Epithelial cell of proximal tubule (primary cell): ENCODE measurements at places on chromosomes 1 and 21. TPM values are rescaled to one million over a fixed set of nuclear protein-coding genes. Genes with fewer than 3 reads are reported as not detected.
A peak's percentile ranks its signal among the peaks of the same experiment; 100 is the strongest.

Gene AMY2B
- 0.65 and 2.9 TPM in 2 replicates for total RNA-seq

Gene CSF3R
- not detected in 2 replicates for total RNA-seq

Gene EDARADD
- 1.1 and 3.3 TPM in 2 replicates for total RNA-seq

Gene BNIPL
- total RNA-seq: 0.14 TPM in 1 of 2 replicates, not detected in the other

Gene ST6GALNAC5
- total RNA-seq: 1.3 and 1.4 TPM in 2 replicates

- no peak for DNase-seq
Observed at GRCh38 chr1:14852291-14852690, 253.8 kb downstream of the KAZN start.

DNA sequence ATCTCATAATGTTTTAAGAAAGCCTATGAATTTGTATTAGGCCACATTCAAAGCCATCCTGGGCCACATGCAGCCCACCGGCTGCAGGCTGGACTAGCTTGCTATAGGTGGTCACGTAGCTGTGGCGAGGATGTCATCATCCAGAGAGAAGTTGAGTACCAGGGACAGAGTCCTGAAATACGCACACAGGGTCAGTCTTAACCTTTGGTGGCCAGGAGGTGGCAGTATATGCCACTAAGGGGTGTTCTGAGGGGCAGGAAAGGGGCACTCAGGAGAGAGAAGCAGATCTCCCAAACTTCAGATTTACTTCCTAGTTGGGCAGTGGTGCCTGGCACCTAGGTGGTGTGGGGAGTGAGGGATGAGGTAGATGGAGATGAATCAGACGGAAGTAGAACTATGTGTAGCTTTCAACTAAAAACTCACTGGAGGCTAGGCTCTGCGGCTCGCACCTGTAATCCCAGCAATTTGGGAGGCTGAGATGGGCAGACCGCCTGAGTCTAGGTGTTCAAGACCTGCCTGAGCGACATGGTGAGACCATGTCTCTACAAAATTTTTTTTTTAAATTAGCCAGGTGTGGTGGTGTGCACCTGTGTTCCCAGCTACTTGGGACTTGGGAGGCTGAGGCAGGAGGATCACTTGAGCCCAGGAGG lies 16.3 kb upstream of the CDK18 start:
- no peak for DNase-seq

DNA sequence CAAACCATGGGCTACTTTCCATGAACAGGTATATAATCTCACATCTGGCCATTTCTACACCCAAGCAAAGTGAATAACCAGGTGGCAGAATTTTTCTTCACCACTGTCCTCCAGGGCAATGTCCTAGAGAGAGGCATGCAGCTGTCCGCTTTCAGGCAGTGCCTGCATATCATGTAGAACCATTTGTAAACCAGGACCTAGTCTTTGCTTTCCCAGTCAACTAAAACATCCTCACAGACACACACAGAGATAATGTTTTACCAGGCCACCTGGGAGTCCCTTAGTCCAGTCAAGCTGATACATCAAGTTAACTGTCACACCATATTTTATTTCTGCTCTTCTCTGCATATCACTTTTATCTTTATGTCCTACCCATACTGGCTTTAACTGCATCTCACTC lies 26.2 kb downstream of the TNFSF18 start:
- DNase-seq: no peak

DNA sequence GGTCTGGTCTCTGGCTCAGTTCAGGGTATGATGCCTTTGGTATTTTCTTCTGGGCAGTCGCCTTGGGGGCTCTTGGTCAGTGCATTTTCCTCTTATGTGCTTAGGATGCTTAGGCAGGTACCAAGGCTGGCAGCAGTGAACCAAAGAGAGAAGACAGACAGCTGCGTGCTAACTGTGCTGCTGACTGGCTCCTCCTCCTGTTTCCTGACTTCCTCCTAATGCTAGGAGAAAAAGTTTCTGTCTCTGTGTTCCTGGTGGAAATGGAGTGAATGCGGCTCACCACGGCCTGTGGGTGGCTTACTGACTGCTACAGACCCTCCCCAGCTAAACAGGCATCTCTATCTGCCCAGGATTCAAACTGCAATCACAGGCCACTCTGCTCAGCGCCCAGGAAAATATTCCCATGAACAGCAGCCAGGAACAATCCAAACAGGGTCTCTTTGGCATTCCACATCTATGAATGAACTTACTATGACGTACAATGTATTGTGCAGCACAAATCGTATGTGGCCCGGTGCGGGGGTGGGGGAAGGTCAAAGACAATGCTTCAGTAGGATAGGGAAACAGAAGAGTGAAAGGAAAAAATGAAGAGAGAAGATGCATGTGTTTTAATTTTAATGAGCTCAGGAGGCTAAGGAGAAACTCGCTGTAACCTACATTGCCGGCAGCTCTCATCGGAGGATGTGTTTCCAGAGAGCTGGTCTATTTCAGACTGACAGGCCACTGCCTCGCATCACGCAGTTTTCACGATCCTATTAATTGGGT lies 2.8 kb downstream of the ABCG1 start:
- no peak for DNase-seq

- DNase-seq: no peak
Observed at GRCh38 chr1:180927348-180927747, 14.7 kb downstream of the KIAA1614 start.

DNA sequence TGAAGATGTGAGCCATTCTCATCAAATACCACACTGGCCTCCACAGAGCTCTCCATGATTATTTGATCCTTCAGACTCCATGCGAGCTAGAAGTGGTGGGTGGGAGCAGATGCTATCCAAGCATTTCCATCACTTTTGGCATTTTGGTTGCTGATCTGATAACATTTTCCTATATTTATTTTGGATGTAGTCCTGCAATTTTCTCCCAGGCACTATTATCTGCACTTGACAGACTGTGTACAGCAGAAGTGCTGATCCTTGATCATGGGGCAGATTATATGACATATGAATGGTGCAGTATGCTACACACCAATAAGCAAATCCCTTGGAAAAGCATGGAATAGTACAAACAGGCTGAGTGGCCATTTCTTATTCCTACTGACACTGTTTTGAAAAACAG lies 167.6 kb upstream of the LRRC7 start:
- DNase-seq: no peak

- no peak for DNase-seq
Observed at GRCh38 chr1:26182383-26182696, 5.0 kb downstream of the CNKSR1 start.

- DNase-seq: no peak
Observed at GRCh38 chr1:3459051-3459908, 4.8 kb downstream of the ARHGEF16 start.

- DNase-seq: no peak
Observed at GRCh38 chr1:9429342-9429711, 109.9 kb upstream of the SLC25A33 start.

- DNase-seq: no peak
Observed at GRCh38 chr1:154440036-154440804, 35.1 kb downstream of the IL6R start.

DNA sequence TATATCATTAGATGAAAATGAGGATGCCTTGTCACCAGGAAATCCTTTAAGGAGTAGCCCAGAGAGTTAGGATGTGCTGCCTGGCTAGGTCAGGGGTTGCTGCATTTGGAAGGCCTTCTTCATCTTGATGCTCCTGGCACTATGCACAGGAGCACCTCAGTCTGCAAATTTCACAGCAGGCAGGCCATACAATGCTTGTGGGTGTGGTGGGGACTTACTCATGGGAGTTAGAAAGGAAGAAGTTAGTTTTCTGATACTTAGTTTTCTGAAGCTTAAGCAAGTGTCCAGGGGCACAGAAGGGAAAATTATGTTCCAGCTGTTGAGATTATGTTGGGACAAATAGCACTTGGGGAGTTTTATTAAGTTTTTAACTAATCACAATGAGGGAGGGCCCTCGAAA lies 11.4 kb downstream of the HLX start:
- DNase-seq: no peak

DNA sequence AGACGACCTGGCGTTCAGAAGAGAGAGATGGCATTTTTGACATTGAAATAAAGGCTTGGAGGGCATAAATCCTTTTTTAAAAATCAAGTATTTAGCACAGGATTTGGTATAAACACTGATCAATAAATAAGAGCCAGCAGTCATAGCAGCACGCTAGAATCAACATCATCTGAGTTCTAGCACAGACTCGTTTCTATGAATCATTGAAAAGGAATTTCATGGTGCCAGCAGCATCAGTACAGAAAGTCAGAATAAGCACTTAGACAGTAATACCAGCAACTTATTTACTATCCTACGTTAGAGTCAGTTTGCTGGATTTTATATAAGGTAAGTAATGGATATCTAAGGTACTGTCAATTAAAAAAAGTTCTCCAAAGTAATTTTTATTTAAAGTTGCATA lies 119.3 kb downstream of the HLCS start:
- DNase-seq: peak; percentile 43

DNA sequence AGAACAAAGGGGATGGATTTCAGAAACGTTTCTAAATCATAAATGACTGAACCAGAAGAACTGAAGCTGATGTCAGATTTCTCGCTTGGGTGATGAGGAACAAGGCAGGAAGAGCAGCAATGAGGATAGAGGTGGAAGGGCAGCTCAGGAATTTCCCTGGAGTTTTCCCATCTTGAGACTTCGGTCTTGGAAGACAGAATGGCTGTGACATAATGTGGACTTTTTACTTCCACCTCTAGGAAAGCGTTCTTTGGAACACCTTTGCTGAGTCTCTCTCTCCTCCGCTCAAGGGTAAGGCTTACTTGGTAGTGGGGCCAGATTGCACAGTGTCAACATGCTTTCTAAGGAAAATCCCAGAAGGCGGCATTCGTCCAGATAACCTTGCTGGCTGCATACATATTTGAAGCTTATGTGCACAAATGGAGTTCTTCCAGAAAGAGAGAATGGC lies 36.6 kb downstream of the DEGS1 start:
- peak; percentile 90 for DNase-seq

GRCh38 chr1:13829152-13829769 lies 129.3 kb downstream of the PRDM2 start:
- no peak for DNase-seq

DNA sequence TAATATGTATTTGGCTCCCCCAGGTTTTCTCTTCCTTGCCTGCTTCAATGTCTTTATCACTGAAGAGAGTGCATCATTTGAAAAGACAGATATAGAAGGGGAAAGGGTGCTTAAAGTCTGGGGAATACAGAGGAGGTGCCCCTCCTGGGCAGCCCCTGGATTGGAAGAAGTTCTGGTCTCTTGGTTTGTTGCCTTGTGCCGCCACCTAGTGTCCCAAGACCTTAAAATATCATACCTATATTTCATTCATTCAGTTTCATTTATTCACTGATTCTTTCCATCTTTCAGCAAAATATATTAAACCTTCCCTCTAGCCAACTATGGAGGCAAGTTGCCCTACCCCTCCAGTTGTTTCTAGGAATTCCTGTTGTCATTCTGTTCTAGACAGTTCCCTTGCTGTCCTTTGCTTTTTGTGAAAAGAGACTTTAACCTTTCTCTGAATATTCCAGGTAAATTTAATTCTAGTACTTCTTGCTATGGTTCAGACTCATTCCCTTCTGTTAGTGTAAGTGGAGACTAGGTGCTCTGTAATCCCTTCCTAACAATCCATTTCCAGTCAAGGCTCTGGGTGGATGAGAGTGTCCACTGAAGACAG lies 56.1 kb downstream of the MEF2D start:
- DNase-seq: no peak

DNA sequence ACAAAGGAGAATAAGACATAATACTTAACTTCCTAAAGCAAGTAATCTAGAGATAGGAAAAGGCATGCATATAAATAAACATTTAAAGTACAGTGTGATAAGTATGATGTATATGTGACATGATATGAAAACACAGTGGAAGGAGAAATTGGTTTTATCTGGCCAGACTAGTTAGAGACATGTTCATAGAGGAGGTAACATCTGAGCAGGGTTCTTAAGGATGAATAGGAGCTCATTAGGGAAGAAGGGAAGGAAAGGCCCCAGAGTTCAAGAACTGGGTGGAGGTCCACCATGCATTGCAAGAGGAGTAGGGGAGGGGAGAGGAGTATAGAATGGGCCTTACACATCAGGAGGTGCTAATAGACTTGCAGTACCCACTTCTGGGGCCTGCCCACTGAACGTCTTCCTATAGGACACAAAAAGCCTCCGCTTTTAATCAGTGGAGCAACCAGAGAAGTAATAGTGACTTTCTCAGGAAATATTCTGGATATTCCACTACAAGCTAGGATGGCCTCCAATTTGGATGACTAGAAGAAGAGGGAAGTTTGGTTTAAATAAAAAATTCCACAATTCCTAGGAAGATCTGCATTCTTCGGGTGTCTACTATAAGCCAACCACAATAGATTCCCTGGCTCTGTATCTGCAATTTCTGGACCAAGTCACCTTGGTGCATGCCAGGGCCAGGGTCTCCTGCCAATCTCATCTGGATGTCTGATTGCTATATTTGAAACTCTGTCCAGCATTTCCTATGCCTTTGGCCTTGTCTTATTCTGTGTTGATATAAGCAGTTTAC lies 41.9 kb downstream of the NGF start:
- DNase-seq: no peak

DNA sequence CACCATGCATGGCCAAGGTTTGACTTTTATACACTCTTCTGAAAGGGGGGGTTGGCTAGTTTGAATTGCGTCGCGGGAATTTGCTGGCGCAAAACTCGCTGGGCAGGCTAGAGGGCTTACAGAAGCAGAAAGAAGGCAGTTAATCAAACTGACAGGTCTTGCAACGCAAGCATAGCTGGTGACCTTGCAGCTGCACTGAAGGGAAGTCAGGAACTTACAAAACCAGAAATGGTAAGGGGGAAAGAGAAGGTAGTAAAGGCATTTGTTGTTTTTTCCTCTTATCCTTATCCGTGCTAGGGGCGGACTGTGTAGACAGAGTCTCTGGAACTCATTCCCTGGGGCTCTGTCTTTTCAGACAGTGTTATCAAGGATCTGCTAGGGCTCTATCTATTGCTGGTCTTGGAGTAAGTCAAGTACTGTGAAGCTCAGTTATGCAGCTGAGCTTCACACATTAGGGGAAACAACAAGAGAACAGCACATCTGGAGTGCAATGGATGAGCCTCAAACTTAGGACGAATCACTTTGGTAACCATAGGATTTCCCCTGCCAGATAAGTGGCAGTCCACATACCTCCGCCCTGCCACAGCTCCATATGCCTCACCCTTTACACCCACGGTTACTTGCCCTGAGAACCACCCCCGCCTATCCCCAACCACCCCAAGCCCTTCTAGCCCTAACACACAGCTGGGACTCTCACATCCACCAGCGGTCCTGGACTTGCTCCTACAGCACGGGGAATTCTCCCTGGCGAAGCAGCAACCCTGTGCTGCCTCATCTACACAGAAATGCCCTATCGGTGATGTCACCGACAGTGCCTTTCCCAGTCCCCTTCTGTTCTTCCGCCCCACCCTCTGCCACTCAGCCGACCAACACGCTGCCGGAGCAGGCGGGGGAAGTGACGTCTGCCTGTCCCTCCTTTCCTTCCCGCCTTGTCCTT lies 251.4 kb downstream of the FAM72C start:
- DNase-seq: no peak

DNA sequence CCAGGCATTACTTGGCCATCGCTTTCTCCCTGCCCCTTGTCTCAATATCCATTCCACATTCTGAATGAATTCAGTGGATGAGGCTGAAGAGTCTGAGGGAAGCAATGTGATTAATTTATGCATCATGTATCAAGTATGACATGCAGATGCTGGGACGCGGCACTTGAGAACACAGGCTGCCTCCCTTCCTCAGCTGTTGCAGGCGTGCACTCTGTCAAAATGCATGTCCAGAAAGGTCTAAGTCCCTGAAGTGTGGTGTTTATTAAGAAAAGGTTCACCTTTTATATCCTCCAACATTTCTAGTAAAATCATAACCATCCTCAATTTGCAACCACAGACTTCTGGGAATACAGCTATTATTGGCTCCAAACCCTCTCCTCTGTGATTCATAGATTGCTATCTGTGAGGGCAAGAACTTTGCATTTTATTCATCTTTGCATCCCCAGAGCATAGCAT lies 22.6 kb upstream of the RAB3GAP2 start:
- no peak for DNase-seq
